ENCODE measurements at places on chromosomes 5 and 9.

DNA sequence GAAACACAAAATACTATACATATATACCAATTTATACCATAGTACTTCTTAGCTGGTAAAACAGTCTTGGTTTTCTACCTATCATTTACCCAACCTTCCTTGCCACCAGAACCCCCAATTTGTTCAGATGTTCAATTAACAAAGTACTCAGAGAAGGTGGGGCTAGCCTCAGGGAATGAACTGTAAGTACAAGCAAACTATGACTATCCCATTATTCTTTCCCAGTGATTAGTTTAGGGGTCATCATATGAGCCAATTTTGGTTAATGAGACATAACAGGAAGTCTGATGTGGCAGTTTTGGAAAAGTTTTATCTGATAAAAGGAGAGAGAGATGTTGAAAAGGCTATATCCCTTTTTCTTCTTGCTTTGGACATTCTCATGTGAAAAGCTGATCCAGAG, 125.8 kb downstream of the DTWD2 start:
- DNase-seq, result peak; percentile 50

DNA sequence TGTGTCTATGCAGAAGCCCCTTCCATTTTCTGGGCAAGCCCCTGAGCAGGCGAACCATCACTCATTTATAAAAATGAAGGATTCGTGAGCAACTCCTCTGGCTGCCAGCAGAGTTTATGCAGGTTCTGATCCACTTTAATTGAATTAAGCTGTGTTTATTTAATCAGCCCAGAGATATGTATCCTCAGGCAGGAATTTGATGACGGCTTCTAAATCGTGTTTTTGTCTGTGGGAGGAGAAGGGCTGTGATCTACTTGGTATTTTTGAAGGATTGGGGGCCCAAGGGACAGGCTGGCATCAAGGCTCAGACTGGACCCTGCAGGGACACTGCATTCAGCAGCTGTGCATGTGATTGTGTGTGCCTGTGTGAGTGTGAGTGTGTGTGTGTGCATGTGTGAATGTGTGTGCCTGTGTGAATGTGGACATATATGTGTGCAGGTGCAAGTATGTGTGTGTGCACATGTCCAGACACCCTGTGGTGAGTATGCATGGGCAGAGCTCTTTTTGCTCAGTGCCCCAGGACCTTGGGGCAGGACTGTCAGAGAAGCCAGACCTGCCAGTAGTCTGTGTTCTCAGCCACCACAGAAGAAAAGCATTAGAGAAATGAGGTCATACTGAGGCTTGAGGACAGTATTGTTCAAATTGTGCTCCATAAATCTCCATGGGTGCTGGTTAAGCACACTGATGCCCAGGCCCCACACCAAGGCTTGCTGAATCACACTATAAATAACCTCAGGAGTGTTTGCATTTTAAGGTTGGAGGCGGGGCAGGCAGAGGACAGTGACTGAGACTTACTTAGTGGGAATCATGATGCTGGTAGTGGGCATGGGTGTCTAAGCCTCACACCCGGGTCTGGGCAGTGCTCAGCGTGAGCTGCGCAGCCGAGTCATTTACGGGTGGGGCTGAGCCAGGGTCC, 164.0 kb downstream of the CARTPT start:
- peak; percentile 64 for DNase-seq

GRCh38 chr5:178072749-178073148, 40.6 kb upstream of the N4BP3 start:
- DNase-seq, result no peak

DNA sequence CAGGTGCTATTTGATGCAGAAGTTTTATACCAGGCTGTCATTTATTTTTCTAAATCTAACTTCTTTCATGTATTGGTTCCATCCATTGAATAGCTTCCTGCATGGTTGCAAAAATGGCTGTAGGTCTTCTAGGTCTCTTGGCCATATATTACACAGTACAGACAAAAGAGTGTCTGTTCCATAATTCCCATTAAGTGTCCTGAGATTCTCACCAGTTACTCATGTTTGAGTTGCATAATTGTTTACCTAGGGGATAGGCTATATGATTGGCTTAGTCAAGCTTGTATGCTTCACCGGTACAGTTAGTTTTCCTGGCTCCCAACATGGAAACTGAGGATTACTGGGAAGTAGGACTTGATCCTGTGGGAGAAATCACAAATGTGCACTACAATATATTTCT, 399.4 kb upstream of the NUDT12 start:
- DNase-seq, result no peak

- DNase-seq, result peak; percentile 12
Observed at GRCh38 chr9:124611106-124611505, 103.9 kb upstream of the NR5A1 start.

DNA sequence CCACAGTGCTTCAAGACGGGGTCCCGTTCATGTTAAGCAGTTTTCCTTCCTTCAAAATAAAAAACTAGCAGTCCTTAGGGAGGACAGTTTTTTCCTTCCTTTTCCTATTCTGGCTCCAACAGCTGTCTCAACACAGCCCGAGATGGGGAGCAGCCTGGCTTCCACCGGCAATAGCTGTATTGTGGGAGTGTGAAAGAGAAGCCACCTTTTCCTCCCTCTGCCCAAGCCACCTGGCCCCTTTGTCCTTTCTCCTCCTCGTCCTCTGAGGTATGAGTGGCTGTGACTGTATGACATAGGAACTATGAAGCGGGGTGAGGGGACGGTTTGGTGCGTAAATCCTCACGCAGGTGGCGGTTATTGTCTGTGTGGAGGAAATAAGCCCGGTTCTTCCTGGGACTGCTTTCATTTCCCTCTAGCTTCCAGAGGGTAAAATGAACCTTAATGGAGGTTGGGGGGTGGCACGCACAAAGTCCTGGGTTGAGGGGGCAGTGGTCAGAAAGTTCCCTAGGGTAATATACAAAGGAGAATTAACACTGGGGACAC, 292.0 kb upstream of the DMRT1 start:
- no peak for DNase-seq

GRCh38 chr5:110916381-110917049, 155.0 kb upstream of the TSLP start:
- peak; percentile 91 for DNase-seq

DNA sequence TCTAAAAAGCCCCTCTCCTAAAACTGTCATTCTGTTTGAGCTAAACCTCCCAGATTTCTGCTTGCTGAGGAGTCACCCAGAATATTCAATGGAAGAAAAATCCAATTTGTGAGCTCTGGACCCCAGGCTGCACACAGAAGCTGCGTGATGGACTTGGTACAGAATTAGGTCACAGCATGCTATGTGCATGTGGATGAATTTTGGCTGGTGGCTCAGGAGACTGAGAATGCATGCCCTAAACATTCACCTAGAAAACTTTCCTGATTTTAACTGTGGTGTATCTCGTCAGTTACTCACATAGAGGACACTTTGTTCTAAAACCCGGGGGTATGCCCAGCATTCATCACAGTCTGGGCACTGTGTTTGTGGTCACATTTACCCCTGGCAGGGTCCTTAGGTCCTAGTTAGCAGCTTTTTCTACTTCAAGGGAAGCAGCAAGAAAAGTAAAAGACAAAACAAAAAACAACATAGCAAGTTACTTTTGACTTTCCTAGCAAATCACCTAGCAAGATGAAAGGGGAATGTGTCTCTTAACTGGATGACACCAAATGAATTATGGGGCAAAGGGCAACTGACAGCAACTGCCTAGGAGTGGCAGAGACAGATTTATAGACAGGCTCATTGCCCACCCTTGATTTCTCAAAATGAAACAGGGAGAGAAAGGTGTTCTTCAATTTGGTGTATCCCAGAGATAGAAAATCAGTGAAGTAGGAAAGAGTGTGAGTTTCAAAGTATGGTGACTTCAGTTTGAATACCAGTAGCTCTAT, 8.3 kb upstream of the SHROOM1 start:
- DNase-seq, result no peak

GRCh38 chr5:145220481-145220880, 614.7 kb downstream of the PRELID2 start:
- no peak for DNase-seq

DNA sequence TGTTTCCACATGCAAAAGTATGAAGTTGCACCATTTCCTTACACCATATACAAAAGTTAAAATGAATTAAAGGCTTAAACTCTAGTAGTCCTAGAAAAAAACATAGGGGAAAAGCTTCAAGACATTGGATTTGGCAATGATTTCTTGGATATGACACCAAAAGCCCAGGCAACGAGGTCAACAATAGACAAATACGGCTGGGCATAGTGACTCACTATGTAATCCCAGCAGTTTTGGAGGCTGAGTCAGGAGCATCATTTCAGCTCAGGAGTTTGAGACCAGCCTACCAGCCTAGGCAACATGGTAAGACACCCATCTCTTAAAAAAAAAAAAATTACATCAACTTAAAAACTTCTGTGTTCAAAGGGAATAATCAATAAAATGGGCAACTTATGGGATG, 30.9 kb upstream of the SREK1 start:
- peak; percentile 80 for DNase-seq

- no peak for DNase-seq
Observed at GRCh38 chr5:1011226-1011631, 2.6 kb downstream of the NKD2 start.

- DNase-seq, result no peak
Observed at GRCh38 chr5:165714598-165714997, 2209.2 kb downstream of the MAT2B start.

- no peak for DNase-seq
Observed at GRCh38 chr9:33244137-33244784, 4.3 kb downstream of the SPINK4 start.

DNA sequence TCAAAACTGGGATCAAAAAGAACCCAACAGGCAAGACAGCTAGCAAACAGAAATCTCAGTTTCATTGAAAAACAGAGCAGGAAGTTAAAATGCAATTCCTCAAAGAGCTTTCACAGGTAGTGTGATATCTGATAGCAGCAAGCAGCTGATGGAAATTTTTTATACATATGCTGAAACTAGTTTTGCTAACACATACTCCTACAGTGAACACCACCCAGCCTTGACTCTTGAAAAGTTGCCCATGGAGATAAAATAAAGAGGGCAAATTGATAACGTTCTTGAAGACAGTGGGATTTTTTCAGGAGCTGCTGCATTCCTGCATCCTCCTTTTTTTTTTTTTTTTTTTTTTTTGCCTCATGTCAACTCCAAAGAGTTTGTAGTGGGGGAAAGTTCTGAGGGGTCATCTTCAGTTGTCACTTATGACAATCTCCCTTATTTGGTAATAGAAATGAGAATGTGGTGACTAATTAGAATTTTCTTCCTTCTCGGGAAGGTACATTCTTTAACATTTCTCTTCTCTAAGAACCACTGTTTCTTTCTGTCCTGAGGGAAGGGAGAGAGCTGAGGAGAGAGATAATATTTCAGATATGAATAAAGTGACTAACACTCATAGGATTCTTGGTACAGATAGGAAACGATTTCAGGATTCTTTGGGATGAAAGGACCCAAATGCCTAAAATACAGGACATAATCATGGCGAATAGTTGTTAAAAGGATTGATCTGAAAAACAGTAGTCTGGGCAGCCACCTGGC, 24.6 kb downstream of the SH3RF2 start:
- peak; percentile 26 for DNase-seq

- peak; percentile 74 for DNase-seq
Observed at GRCh38 chr5:57779383-57780223, 297.0 kb upstream of the ACTBL2 start.

GRCh38 chr5:55081541-55081940, 20.9 kb upstream of the GZMA start:
- no peak for DNase-seq

- peak; percentile 9 for DNase-seq
Observed at GRCh38 chr9:124510650-124511425, 3.6 kb upstream of the NR5A1 start.

GRCh38 chr5:10505517-10506095, 58.3 kb upstream of the ANKRD33B start:
- no peak for DNase-seq

DNA sequence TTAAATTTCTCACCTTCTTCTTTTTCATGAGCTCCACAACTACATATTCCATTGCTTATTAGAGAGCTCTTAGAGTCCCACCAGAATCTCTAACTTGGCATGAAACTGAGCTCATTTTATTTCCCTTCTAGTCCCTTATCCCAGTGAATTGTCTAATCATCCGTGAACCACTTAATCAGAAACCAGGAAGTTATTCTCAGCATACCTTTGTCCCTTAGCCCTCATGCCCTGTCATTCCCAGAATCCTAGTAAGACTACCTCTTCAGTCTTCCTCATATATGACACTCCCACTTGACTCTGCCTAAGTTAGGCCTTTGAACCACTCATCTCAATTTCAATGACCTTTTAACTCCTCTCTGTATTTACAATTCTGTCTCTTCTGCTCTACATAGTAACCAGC, 93.0 kb upstream of the PAPPA start:
- no peak for DNase-seq

- DNase-seq, result no peak
Observed at GRCh38 chr9:38638881-38639576, 18.6 kb upstream of the ANKRD18A start.

DNA sequence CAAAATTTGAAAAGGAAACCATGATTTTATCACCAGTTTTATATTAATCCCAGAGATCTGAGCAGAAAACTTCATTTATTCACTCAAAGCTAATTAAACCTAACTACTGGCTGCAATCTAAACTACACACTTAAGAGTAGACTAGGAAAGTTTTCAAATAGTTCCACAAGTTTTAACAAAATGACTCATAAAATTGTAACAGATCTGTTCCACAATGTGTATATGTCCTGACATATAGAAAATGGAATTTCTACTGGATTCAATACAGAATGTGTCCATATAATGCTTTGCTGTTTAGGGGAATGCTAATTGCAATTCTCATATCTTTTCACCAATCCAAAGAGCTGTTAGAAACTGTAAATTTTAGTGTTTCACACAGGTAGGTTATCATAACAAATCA, 40.3 kb upstream of the ADAMTSL1 start:
- DNase-seq, result no peak

DNA sequence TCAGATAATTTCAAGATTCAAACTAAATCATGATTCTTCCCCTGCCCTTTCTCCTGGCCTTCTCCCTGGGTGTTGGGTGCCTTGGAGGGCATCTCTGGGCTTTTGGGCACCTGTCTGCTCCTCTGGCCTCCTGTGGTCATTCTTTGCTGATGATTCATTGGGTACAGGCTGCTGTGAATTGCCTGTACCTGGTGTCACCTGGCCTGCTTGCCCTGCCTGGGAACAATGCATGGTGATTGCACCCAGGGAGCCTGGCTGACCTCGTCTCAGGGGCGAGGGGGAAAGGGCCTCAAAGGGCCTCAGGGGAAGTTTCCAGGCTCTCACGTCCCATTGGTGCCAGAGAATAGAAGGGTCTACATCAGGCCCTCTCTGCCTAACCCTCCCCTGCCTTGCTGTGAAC, 20.1 kb upstream of the CKMT2 start:
- DNase-seq, result no peak

- DNase-seq, result no peak
Observed at GRCh38 chr5:157933005-157933404, 74.1 kb upstream of the CLINT1 start.

DNA sequence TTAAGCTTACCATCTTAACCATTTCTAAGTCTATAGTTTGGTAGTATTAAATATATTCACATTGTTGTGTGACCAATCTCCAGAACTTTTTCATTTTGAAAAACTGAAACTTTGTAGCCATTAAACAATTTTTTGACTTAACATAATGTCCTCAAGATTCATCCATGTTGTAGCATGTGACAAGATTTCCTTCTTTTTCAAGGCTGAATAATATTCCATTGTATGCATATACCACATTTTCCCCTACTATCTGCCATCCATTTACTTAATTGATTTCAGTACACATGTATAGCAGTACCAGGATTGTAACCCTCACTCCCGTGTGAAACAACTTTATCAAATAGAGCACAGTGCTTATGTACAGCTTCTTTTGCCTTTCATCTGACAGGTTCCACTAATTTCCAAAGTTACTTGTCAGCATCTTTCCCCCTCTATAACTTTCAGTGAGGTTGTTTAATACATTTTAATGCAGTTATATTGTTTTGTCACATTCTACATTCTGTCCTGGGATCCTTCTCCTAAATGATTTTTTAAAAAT, 7.4 kb upstream of the GNPDA1 start:
- no peak for DNase-seq

Data from HFFc6 (cell line).